ENCODE measurements at places on chromosomes 3 and 15. TPM values are rescaled to one million over a fixed set of nuclear protein-coding genes. Genes with fewer than 3 reads are reported as not detected.

IMPG2 gene
- total RNA-seq: under 0.01 TPM

DHFR2 gene
- total RNA-seq: 4.0 TPM

GRCh38 chr3:105691053-105691452 lies 177.8 kb downstream of the CBLB start:
- DNase-seq: no peak

- DNase-seq: peak; percentile 30
These were observed 79.3 kb upstream of the ALDH1L1 start for GRCh38 chr3:126259411-126260391.

DNA sequence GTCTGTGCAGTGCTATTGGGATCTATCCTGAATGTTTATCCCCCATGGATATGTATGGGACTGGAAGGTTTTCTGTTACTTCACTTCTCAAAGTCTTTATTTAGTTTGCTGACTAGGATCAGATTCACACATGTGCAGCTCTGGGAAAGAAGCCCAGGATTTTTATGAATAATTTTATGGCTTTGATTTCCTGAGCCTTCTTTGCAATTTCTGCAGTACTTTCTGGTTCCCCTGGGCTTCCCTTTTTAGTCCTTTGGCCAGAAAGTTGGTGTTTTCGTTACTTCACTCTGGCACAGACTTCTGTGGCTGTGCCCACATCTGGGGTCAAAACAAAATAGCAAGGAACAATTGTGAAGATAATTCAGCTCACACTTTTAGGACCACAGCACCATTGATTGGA lies 721.0 kb downstream of the OTOL1 start:
- no peak for DNase-seq

DNA sequence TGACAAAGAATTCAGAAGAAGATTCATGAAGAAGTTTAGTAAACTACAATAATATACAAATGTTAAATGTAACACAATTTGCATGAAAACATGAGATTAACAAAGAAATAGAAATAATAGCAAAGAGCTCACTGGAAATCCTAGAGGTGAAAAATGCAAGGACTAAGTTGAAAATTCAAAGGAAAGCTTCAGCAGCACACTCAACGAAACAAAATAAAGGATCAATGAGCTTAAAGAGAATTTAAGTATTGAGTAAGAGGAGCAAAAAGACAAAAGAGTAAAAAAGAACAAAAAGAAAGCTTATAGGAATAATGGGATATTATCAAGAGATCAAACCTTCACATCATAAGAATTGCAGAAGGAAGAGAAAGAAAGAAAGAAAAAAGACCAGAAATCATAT lies 583.8 kb upstream of the NECTIN3 start:
- DNase-seq: no peak

- peak; percentile 87 for DNase-seq
These were observed at the start of gene GALNT15 for GRCh38 chr3:16174389-16174788. TSS of gene GALNT15 (plus strand) at chr3:16174680. CDS start at chr3:16175152, 472 bp downstream.

- DNase-seq: no peak
These were observed 289.7 kb upstream of the DNAJC19 start for GRCh38 chr3:181279239-181279565.

GRCh38 chr3:4581920-4582611 lies 88.9 kb downstream of the ITPR1 start:
- DNase-seq: peak; percentile 64

- no peak for DNase-seq
These were observed 17.1 kb downstream of the SNX1 start for GRCh38 chr15:64112904-64113303.

DNA sequence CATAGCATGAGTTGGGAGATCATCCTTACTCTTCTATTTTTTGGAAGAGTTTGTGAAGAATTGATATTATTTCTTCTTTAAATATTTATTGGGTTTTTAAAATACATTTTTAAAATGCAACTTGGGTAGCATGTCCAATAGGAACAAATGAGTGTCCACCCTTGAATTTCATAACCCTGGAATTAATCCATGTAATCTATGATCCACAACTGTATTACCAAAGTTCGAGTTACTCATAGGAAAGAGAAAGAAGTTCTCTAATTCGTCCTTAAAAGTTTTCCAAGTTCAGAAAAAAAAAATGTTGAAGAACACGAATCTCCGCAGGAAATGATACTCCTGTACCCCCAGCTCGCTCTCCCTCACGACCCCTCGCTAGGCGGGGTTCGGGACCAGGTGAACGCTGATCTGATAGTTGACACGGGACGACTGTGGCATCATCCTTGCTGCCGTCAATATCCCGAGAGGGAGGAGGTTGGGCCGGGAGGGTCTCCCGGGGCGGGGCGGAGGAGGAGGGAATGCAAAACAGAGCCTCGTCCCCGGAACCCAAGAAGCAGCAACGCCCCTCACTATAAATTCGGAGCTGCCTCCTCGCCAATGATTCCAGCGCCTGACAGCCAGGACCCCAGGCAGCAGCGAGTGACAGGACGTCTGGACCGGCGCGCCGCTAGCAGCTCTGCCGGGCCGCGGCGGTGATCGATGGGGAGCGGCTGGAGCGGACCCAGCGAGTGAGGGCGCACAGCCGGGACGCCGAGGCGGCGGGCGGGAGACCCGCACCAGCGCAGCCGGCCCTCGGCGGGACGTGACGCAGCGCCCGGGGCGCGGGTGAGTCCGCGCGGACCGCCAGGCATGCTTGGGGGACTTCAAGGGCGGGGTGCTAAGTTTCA lies at the start of gene AGTR1:
TSS of gene AGTR1 (plus strand) at position 598 of the 884 bp plus-strand sequence. CDS start 43,133 bp downstream, outside the sequence.
- peak; percentile 3 for DNase-seq

DNA sequence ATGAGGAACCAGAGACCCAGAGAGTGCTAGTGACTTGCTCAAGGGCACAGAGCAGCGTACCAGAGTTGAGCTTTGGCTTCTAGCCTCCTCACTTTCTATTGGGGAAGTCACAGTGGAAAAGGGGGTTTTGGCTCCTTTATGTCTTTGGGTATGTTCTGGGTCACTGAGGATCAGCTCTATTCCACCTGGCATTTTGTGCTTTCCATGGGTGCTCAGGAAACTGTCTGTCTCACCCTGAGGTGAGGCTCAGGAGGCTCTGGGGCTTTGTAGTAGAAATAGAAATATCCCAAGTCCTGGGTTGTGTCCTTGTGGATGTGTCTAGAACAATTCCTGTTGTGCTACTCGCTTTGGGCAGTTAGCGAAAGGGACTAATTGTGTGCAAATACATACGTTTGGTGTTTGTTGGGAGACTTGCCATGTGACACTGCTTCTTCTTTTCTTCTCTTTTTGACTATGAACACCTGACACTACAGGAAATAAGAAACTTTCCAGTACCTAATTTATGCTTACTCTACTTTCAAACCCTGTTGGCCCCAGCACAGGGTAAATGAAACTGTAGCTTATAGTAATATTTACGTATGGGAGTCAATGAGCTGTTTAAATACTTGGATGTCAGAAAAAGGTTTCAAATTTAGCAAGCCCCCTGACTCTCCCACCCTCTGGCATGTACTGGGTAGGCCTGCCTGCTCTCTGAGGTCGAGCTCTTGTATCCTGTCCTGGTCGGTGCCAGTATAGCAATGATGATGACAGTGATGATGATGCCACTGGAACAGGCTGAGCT lies 35.6 kb downstream of the SMAD3 start:
- DNase-seq: no peak

DNA sequence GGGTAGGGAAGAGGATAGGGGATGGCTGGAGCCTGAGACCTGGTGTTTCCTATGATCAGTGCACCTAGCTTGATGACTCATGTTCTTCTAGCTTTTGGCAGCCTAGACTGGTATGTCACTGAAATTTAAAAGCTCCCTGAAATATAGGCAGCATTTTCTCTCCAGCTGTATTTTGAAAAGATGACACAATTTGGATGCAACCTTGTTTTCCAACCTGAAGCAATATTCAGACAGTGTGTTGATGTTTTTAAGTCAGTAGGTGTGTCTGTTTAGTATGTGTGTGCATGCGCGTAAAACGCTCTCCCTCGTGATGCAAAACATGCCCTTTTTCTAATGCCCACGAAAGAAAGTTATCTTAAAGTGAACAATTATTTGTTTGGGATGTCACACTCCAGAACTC lies 58.5 kb downstream of the RPL22L1 start:
- DNase-seq: peak; percentile 81

- no peak for DNase-seq
These were observed 37.0 kb downstream of the FMN1 start for GRCh38 chr15:33157371-33158037.
